ENCODE measurements at places on chromosomes 7 and 10.
A peak's percentile ranks its signal among the peaks of the same experiment; 100 is the strongest.

DNA sequence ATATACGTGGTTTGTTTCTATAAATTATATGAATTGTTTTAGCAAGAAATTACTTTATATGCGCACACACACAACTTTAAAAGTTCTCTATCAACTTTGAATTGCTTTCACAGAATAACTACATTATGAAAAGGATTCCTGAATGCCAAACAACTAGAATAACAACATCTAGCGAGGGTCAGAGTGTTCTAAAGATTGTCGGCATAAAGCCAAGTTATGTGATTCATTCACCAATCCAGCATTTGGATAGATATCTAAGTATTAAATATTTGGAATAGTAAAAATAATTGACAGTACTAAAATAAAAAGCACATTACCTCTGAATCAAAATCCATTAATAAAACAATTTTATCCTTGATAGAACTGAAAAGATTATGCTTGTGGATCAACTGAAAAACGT is 125.3 kb upstream of the AMPH start:
- peak; percentile 60 for DNase-seq

DNA sequence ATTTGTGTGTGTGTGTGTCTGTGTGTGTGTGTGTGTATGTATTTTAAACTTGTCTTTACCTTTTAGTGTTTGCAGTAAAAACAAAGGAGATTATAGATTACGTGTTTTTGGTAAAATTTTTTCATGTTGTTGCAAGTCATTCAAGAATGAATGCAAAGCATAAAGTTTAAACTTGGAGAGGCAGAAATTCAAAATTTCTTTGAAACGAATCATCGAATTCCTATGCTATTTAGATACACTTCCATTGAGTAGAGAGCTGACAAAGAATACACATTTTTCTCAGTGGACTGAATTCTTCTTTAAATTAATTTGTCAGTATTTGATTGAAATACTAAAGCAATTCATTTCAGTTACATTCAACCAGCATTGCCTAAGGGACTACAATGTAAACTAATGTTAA is 66.0 kb upstream of the HDAC9 start:
- DNase-seq: peak; percentile 64

- no peak for DNase-seq
Observed at GRCh38 chr7:162632-163297, 29.6 kb upstream of the FAM20C start.

GRCh38 chr10:30028006-30028737 is 31.2 kb downstream of the JCAD start:
- peak; percentile 51 for DNase-seq

GRCh38 chr7:27688646-27689045 is 26.0 kb upstream of the HIBADH start:
- DNase-seq: no peak

DNA sequence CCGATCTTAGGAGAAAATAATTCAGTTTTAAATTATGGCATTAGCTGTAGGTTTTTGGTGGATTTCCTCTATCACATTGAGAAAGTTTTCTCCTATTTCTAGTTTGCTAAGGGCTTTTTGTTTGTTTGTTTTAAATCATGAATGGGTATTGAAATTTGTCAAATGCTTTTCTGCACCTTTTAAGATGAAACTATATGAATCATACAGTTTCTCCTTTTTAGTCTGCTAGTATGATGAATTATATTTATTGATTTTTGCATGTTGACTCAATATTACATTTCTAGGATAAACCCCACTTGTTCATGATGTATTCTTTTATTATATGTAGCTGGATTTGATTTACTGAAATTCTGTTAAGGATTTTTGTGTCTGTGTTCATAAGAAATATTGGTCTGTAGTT is 70.3 kb upstream of the PIP4K2A start:
- no peak for DNase-seq

DNA sequence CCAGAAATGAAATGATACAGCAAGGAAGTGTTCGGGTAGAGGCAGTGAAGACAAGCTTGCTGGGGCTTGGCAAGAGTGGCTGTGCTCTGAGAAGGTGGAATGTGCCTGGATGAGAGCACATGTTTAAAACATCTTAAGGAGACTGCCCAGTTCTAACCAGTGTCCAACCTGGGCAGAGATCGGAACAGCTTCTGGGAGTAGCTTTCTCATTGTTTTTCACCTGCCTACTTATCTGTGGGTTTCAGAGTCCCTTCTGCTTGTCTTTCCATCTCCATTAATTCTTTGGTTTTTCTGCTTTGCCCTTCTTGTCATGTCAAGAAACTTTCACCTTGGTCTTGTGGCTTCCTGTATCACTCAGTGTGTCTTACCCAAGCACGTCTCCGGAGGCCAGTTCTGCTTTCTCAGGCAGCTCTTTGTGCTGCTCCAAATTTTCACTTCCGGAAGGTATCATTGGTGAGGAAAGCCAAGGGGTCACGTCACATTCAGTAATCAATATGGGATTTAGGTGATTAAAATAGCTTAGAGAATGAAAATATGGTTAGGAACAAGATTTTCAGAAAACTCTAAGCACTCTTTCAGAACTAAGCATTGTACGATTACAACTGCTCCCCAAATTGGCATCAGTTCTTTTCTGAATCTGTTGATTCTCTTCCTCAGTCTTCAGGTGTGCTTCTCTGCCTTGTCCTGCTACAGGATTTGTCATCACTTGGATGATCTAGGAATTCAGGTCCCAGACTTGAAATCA is 5.5 kb upstream of the LAMB4 start:
- no peak for DNase-seq

GRCh38 chr10:71504168-71504567 is 107.4 kb downstream of the CDH23 start:
- no peak for DNase-seq

DNA sequence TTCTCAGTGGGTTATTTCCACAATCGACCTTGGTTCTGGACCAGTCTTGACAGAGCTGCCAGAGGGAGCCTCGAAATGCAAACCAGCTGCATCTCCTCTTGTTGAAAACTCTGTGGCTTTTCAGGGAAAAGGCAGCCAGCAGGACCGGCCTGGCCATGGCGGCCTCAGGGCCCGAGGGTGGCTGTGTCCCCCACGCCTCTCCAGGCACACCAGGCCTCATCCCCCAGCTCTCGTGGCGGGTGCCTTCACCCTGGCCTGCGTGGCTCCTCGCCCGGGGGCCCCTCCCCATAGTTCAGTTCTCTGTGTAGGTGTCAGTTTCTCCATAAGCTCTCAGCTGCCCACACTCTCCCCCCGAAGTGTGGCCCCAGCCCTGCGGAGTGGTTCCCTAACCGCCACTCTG is 63.5 kb downstream of the MGMT start:
- no peak for DNase-seq

DNA sequence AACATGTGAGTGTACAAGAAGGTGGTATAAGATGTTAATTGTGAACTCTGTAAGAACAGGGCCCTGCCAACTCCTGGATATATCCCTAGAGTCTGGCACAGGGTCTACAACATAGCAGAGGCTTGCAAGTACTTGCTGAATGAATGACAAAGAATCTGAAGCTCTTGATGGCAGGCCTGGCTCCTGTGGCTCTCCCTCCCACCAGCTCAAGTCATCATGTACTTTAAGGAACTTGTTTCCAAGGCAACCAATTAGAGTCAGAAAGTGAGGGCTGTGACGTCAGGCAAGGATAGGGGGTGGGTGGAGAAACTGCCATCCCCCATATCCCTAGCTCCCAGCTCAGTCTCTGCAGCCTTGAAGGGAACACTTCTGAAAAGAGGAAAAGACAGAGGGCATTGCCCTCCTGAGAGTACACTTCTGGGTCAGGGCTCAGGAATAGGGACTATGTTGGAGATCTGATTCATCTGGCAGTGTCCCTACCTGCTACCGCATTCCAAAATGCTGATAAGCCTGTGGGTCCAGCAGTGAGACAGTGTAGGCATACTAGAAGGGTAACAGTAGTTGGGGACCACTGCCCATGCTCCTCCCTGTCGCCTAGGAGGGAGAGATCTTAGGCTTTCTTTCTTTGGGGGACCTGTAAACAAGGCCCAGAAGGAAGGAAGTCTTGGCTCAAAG is 34.6 kb upstream of the BTRC start:
- peak; percentile 10 for DNase-seq

DNA sequence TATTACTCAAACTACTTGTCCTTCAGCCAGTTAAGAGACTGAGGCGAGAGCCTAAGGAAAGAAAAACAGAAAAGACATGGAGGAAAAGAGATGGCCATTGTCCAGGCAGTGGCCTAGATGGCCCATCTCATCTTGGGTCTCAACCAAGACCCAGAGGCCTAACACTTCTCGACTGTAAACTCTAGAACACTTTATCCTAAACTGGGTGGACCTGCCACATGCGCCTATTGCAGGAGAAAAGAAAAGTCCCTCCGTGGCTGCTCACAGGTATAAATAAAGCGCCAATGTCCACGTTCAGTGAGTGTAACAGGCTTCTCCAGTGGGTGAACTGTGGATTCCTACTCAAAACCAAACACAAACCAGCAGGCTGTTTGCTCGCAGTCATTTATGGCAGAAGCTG is 92.7 kb upstream of the DDC start:
- DNase-seq: no peak

GRCh38 chr7:120327054-120327453 is 54.1 kb downstream of the KCND2 start:
- no peak for DNase-seq

DNA sequence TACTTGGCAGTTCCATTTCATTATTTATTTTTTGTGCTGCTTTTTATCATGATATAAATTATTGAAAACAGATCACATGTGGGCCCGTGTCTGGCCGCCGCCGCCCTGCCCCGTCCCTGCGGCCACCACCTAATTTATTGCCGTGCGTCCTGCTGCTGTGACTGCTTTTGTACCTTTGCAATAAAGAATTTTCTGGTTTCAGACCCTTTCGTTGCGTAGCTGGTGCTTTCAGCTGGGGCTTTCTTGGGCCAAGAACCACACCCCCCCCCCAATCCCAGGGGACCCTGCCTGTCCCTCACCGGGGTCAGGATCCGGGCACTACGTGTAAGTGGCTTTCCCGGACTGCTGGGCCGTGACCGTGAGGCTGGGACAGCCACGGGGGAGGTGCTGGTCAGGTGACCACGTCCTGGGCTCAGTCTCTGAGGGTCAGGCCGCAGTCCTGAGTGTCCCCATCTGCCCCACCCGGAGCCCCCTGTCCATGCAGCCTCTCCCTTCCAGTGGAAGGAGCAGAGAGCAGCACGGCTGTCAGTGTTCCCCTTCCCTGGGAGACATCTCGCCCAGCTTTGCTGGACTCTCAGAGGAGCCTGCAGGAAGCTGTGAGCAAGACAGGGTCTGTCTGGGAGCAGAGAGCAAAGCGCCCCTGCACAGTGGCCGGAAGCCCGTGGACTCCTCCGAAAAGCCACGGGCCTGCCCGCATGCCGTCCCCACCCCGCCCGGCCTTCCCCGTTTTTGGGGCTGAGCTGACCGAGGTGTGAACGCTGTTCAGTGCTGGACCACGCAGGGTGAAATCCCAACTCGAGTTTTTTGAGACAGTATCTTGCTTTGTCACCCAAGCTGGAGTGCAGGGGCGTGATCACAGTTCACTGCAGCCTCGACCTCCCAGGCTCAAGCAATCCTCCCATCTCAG is 12.6 kb downstream of the MAFK start:
- no peak for DNase-seq

DNA sequence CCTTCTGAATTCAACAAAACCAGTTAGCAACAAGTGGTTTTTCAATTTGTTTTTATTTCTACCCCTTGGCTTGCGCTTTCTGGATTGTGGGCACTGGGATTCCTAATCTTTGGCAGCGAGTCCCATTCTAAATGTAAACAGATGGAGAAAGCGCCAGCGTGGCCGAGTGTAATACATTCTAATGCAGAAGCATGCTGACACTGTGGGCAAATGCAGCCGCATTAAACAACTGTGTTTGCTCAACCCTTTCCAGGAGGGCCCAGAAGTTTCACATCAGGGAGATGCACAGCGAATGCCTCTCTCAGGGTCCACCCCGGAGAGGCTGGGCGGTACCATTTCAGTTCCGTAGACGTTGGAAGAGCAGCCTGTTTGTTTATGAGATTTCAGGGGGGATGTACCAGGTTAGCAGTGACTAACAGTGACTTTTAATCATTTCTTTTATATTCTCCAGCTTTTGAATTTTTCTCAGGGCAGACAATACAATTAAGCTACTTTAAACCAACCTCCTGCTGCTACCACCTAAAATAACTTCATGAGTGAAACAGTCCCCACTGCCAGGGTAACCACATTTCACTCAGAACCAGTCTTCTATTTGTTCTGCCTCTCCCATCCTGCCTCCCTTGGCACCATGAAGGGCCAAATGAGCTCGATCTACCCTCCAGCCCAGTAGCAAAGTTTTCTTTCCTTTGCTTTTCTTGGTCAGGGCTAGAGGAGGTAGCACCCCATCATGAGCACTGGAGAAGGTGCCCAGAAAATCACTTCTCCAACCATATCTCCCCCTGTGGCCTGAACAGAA is 164.2 kb upstream of the ITGB1 start:
- peak; percentile 49 for DNase-seq

DNA sequence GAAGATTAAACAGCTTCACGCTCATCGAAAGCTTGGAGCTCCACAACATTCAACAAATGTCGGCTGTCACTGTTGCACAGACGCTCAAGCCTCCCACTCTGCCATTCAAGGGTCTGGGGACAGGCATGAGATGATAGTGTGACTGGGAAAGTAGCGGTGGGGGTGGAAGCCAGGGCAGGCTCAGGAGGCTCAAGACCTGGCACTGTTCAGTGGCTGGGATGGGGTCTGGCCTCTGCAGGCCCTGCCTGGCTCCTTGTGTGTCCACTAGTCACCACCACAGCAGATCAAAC is 13.5 kb upstream of the GTPBP4 start:
- no peak for DNase-seq

DNA sequence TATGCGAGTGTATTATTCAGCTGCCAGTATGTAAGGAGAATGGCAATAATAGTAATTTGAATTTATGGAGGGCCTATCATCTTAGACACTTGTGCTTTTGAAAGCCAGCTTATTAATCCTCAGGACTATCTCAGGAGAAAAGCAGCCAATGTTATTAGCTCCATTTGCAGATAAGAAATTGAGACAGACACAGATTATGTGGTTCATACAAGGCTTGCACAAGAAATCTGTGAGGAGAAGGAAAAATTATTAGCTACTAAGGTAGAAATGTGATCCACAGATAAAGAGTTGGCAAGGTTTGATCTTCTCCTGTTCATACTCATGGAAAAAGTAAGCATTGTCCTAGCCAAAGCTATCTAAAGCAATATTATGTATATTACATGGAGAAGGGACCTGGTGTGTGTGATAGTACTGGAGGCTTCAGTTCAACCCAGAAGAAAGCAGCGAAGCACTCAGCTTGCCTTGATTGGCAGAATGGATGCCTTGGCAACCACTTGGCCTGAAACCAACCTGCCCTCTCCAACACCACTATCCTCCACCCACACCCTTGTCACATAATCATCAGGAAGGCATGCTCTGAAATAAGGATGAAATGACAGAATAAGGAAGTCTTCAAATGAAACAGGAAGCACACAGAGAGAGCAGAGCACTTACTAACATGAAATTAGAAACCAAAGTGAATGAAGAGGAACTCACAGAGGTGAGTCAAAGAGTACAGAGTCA is 18.0 kb downstream of the MACC1 start:
- DNase-seq: peak; percentile 76

- no peak for DNase-seq
Observed at GRCh38 chr7:101740981-101741725, 76.3 kb upstream of the CUX1 start.
